ENCODE measurements at places on chromosomes 7 and 10. TPM values are rescaled to one million over a fixed set of nuclear protein-coding genes. Genes with fewer than 3 reads are reported as not detected.

GRCh38 chr7:141275350-141275749 is 201.5 kb downstream of the TMEM178B start:
- H3K36me3 ChIP-seq = no peaks in the 10 kb centered on the region
- H3K4me1 ChIP-seq = no peaks in the 10 kb centered on the region
- DNase-seq = no peak
- H3K4me3 ChIP-seq = no peak overlapping the region
- no peaks in the 10 kb centered on the region for H3K27me3 ChIP-seq

GNGT1 gene
- not detected for total RNA-seq

GRCh38 chr7:10773430-10773829 is 200.2 kb upstream of the PHF14 start:
- no peaks in the 10 kb centered on the region for H3K36me3 ChIP-seq
- H3K27ac ChIP-seq = no peak overlapping the region
- H3K27me3 ChIP-seq = no peaks in the 10 kb centered on the region
- no peak for DNase-seq
- H3K4me3 ChIP-seq = no peak overlapping the region

DNA sequence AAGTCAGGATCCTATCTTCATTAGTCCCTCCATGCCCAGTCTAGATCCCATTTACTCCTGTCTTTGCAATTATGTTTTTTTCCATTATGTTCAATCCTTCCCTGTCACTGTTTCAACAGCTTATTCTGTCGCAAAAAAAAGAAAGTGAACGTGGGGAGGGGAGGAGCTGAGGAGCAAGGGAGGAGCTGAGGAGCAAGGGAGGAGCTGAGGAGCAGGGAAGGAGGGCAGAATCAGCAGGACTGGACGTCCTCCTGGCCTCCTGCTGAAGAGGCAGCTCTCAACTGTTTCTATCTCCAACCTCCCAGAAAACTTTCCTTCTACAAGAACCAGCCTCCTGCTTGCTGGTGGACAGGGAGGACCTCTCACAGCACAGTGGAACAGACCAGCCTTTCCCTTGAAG is 26.0 kb downstream of the LARP4B start:
- no peak overlapping the region for H3K4me3 ChIP-seq
- H3K4me1 ChIP-seq = no peaks in the 10 kb centered on the region
- peaks cover 10% of the 10 kb centered on the region for H3K36me3 ChIP-seq
- no peak overlapping the region for H3K27ac ChIP-seq
- DNase-seq = no peak

DNA sequence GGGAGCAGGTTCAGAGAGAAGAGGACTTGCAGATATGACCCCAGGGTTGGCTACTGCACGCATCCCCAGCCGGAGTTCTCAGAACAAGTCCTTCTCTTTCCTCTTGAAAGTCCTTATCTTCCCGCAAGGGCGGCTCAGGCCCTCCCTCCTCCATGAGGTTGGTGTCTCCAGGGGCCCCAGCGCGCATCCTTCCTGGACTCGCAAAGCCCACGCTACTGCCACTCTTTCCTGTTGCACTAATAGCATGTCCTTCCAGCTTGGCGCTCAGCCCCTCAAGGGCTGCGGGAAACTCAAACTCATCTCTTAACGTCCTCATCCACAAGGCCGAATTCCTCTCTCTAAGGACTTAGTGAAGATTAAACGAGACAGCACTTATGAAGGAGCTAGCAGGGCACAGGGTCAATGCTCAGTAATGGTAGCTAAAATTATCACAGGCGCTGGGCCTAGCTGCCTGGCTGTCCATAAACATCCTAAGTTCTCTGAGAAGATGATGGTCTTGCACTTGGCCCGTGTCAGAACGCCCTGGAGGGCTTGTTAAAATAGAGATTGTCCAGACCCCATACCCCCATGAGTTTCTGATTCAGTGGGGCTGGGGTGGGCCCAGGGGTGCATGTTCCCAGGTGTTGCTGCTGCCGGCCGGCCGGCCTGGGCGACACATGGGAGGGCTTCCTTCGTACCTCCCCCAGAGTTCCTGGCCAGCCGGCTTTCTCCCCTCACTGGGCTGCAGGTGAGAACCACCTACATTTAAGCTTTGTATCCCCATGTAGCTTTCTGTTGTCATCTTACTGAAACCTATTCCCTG is 261.4 kb downstream of the COBL start:
- no peak overlapping the region for H3K4me3 ChIP-seq
- no peaks in the 10 kb centered on the region for H3K27me3 ChIP-seq
- H3K27ac ChIP-seq = no peak overlapping the region
- no peak for DNase-seq

DNA sequence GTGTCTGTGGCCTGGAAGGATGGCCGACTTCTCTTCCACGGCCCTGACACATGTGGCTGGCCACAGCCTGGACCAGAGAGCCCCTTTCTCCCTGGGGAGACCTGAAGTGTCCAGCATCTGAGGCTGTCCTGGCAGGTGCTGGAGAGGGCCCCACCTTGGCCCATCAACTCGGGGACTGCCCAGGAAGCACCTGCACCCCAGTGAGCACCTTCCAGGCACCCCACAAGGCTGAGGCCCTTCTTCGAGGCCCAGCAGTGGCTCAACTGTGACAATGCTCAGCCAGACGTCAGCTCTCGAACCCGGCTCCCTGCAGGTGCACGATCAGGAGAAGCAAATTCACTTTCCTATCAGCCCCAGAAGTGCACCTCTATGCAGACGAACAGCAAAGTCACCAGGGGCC is 24.3 kb downstream of the RGS10 start:
- no peak for DNase-seq
- no peak overlapping the region for H3K4me3 ChIP-seq
- H3K4me1 ChIP-seq = peaks cover 28% of the 10 kb centered on the region
- H3K36me3 ChIP-seq = peaks cover 22% of the 10 kb centered on the region
- peak overlapping the region; percentile 47 for H3K27ac ChIP-seq
- H3K27me3 ChIP-seq = no peaks in the 10 kb centered on the region

EPHA1 gene
- total RNA-seq = not detected

DNA sequence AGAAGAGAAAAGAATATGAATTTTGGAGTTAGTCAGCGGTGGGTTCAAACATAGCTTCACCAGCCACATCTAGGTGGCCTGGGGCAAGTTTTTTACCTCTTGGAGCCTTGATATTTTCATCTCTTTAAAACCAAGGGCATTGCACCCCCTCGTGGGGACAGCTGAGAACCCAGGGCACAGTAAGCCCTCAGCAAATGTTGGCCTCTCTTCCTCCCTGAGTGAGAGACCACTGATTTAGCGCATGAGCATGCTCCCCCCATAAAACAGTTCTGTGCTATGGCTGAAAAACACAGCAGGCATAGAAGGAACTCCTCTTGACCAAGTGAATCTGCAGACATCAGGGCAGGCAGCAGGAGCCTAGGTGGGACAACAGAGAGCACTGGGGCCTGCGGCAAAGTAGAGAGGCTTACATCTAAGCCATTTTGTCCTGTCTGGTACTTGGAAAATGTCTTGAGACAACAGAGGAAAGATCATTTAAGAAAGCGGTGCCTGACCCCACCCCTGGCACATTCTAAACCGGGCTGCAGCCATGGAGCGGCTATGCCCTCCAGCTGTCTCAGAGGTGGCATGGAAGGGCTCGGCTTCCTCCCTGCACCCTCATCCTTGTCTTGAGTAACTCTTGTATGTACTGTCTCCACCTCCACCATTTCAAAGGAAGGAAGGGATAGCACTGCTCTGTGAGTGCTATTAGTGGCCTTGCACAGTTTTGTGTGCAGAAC is 94.7 kb downstream of the ARHGAP22 start:
- H3K36me3 ChIP-seq = no peaks in the 10 kb centered on the region
- H3K4me1 ChIP-seq = peaks cover 10% of the 10 kb centered on the region
- H3K27ac ChIP-seq = no peak overlapping the region
- no peaks in the 10 kb centered on the region for H3K27me3 ChIP-seq
- no peak for DNase-seq
- no peak overlapping the region for H3K4me3 ChIP-seq

DNA sequence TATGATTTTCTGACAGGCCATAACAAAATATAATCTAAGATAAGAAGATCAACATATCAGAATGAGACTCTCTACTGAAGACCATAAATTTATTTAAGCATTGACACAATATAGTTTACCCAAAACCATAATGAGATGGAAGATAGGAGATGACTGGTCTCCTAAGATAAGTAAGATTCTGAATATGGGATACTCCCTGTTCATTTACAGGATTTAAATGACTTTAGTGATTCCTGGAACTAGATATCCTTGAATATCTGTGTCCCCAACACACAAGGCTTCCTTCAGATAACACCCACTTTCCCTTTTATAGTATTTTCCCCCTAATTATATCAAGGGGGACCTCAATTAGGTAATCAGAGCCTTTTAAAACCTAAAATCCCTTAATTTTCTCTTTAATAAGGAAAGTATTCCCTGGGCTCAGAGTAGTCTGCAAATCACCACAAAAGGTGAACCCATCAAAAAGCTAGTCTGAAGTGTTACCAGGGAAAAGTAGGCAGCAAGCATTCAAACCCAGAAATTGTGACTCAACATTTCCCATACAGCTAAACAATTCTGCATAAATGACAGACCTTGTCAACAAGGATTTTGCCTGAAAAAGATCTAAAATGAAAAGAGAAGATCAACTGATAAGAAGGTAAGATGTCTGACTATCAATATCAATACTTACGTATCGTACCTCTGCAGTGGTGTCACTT is 99.9 kb downstream of the CNOT4 start:
- H3K4me3 ChIP-seq = no peak overlapping the region
- no peaks in the 10 kb centered on the region for H3K36me3 ChIP-seq
- H3K27ac ChIP-seq = no peak overlapping the region
- no peaks in the 10 kb centered on the region for H3K4me1 ChIP-seq

GRCh38 chr7:149855361-149856305 is 17.5 kb downstream of the ZNF862 start:
- H3K4me3 ChIP-seq = no peak overlapping the region
- no peak overlapping the region for H3K27ac ChIP-seq
- peak; percentile 62 for DNase-seq
- H3K4me1 ChIP-seq = peaks cover 16% of the 10 kb centered on the region
- H3K27me3 ChIP-seq = no peaks in the 10 kb centered on the region

GRCh38 chr7:139362302-139362701 is 2.6 kb downstream of the LUC7L2 start:
- H3K36me3 ChIP-seq = peaks cover 3% of the 10 kb centered on the region
- no peak for DNase-seq
- no peaks in the 10 kb centered on the region for H3K27me3 ChIP-seq
- no peak overlapping the region for H3K27ac ChIP-seq
- H3K4me1 ChIP-seq = peaks cover 6% of the 10 kb centered on the region

GRCh38 chr7:137985897-137986251 is 16.0 kb downstream of the CREB3L2 start:
- no peaks in the 10 kb centered on the region for H3K27me3 ChIP-seq
- peaks cover 65% of the 10 kb centered on the region for H3K4me1 ChIP-seq
- no peak overlapping the region for H3K27ac ChIP-seq
- no peak for DNase-seq

- no peak overlapping the region for H3K27ac ChIP-seq
- H3K36me3 ChIP-seq = no peaks in the 10 kb centered on the region
- no peaks in the 10 kb centered on the region for H3K27me3 ChIP-seq
Observed at GRCh38 chr10:92571649-92572048, 2.2 kb downstream of the IDE start.

DNA sequence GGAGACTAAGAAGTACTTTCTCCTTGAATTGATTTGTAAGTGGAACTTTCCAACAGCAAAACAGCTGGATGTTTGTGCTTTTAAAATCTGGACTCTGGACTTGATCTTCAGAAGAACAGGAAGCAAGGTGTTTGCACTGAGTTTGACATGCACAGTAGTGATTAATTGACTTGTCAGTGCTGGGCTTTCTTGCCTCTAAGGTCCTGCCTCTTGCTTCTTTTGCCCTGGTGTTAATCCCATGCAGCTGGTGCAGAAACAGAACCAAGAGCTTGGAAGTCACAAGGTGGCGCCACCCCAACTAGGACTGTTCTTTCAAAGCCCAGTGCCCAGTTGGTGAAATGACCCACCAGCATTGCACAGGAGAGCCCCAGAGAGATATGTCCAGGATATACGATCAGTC is 66.8 kb upstream of the SEPHS1 start:
- H3K4me3 ChIP-seq = no peak overlapping the region
- no peaks in the 10 kb centered on the region for H3K4me1 ChIP-seq
- H3K36me3 ChIP-seq = no peaks in the 10 kb centered on the region
- DNase-seq = no peak

GRCh38 chr10:34565934-34566333 is 249.2 kb downstream of the PARD3 start:
- H3K27ac ChIP-seq = no peak overlapping the region
- H3K36me3 ChIP-seq = no peaks in the 10 kb centered on the region
- no peaks in the 10 kb centered on the region for H3K27me3 ChIP-seq
- H3K4me3 ChIP-seq = no peak overlapping the region

GRCh38 chr10:15364001-15364400 is 7.1 kb downstream of the FAM171A1 start:
- no peaks in the 10 kb centered on the region for H3K27me3 ChIP-seq
- H3K4me3 ChIP-seq = no peak overlapping the region
- H3K4me1 ChIP-seq = peaks cover 17% of the 10 kb centered on the region
- H3K27ac ChIP-seq = no peak overlapping the region

DNA sequence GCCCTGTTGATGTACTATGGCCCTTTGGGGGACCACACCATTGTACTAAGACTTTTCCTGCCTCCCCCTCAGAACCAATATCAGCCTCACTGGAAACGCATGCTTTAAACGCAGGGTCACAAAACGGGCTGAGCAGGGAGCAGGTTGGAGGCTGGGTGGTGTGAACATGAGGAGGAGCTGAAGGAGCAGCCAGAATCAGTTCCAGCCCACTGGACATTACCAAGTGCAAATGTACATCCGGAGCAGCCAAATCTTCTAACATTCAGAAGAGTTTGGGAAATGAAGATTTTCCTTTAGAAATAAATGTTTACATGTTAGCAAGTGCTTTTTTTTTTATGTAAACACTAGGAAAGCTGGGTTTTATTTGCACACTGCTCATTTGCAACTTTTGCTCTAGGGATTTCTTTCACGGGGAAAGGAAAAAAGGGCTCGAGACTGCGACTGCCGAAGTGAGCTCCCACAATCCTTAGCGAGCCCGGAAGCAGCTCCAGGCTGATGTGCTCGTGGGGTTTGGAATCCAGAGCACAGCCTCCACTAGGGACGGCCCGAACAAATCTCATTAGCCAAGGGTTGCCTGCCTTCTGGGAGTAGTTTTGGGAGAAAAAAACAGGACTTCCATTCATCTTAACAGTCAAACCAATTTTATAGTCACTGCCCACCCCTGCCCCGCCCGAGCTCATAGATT is 108.0 kb upstream of the YAE1 start:
- peak overlapping the region; percentile 21 for H3K4me3 ChIP-seq
- H3K27ac ChIP-seq = no peak overlapping the region
- peak; percentile 23 for DNase-seq
- H3K27me3 ChIP-seq = peaks cover 3% of the 10 kb centered on the region

GRCh38 chr10:68043030-68043429 is 32.1 kb downstream of the HERC4 start:
- H3K4me3 ChIP-seq = no peak overlapping the region
- peaks cover 6% of the 10 kb centered on the region for H3K36me3 ChIP-seq
- DNase-seq = no peak
- no peaks in the 10 kb centered on the region for H3K4me1 ChIP-seq
- H3K27ac ChIP-seq = no peak overlapping the region
